ENCODE measurements at places on chromosomes 4 and X.

DNA sequence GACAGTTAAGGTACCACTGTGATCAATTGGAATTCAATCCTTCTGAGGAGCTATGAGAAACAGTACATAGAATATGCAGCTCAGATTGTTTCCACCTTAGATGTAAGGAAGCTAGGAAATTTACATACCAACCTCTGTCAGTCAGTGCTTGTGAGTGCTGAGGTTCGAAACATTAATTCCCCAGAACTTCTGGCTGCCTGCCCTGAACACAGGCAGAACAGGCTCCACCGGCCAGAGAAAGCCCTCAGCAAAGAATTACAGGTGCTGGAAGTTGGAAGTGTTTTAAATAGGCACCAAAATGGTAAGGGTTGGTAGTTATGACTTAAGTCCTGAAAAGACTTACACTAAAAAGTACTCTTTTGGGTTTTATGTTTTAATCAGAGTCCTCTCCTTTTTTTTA is 651.8 kb downstream of the C4orf33 start:
- no peak for DNase-seq

DNA sequence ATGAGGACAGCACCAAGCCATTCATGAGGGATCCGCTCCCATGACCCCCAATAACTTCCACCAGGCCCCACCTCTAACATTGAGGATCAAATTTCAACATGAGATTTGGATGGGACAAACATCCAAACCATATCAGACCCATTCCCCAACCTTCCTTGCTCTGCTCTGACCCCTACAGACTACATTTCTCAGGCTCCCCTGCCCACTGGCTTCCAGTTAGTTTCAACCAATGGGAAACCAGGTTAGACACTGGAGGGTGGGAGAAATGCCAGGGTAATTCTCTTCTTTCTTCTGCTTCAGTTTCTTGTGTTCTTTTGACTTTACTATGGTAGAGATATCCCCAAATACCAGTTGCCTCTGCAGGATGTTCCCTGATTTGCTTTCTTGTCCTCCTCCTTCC is 125.7 kb downstream of the CLCN4 start:
- no peak for DNase-seq

- DNase-seq = no peak
Observed at GRCh38 chr4:148448141-148448540, 5.9 kb upstream of the NR3C2 start.

DNA sequence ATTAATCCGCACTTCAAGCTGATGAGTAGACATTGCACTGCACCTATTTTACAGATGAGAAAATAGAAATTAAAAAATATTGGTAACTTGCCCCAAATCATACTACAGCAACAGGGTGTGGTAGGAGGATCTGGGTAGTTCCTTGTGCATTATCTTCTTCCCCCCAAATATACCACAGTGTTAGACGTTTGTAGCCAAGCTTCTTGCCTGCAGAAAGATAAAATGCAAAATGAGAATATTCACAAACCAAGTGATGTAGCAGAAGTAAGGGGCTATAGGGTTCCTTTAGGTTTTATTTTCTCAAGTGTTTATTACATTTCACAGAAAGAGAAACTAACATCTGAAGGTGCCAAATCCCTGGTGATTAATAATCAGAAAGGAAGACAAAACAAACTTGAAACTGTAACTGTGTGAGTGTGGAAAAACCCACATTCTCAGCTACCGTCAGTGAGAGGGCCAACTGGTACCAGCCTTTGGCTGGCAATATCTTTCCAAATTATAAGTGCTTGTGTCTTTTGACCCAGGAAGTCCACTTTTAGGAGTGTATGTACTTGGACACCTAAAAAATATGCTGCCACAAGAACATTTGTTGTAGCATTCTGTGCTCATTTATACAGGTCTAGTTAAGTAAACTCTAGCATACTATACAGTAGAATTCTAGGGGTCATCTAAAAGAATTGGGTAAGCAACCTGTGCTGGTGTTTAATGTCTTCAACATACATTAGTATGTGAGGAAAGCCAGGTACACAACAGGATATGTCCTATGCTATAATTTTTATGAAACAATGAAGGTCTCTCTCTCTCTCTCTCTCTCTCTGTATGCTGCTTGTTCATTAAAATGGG is 6.7 kb upstream of the CD38 start:
- no peak for DNase-seq

DNA sequence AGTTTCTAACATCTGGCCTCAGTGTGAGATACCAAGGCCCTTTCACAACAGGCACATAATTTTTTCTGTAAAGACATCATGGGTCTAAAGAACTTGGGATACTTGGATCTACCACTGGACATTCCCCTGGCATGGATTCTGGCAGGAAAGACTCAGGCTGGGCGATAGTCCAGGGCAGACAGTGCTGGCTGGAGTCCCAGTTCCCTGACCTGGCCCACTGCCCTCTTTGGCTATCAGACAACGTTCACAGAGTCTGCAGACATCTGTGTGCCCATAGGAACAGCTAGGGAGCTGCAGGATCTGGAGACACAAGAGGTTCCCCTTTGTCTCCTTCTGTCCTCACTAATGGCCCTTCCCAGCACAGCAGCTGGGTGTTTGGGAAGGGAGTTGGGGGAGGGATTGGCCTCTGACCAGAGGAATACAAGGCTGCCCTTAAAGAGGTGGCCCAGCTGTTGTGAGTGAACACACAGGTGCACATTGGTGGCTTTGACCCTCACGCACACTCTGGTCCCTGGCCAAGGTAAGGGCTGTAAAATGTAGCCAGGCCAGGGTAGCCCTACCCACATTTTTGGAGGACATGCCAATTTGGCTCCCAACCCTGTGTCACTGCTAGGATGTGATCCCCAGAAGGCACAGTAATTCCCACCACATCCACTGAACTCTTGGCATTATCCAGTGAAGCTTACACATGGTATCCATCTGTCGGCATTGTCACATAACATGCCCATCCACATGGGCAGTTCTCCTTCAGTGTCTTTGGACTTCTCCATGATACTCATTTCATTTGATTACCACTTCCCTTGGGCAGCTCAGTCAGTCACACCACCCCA is 72.3 kb downstream of the SOX3 start:
- DNase-seq = no peak

- no peak for DNase-seq
Observed at GRCh38 chr4:8674311-8674885, 81.8 kb downstream of the CPZ start.

DNA sequence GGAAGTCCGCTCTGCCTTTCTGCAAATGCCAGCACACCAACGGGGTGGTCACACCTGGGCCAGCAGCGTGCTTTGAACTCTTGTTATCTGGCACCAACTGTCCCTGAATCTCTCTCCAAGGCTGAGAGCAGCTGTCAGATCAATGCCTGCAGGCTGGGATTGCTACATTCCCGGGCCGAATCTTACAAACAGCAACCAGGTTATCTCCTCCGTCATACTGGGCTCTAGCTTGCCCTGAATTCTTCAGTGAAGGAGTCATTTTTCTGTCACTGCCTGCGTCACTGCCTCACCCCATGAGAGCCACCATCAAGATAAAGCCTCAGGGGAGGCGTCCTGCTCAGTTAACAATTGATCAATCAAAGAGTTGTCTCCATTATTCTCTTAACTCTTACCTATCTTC is 329.4 kb upstream of the PPARGC1A start:
- no peak for DNase-seq

DNA sequence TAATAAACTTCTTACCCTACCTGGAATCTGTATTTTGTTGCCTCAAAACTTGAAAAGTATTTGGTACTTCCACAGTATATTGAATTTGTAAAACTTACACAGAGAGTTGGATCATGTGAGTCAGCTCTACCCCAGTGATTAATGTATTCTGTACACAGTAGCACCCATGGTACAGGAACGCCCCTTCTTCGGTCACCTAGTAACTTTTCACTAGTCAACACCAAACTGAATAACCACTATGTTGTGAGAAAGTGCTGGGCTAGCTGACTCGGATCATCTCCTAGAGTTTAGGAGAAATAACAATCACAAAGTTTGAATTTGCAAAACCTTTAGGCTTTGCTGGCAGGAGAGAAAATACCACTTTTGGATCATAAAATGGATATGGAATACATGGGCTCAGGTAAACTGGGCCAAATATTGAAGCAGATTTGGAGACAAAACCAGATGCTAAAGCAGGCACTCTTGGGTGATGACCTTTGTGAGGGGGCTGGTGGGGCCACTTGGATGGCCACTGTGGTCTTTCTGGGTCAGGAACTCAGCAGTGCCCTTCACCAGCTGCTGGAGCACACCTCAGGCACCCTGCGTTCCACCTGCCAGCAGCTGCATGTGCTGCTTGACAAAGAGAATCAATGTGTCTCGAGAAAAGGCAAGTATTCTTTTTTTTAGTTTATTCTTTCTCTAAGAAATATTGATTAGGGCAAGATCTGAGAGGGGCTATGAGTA is at the start of gene DTHD1:
TSS of gene DTHD1 (plus strand) at position 233 of the 723 bp plus-strand sequence. CDS start at position 376, 143 bp downstream.
- DNase-seq = no peak

DNA sequence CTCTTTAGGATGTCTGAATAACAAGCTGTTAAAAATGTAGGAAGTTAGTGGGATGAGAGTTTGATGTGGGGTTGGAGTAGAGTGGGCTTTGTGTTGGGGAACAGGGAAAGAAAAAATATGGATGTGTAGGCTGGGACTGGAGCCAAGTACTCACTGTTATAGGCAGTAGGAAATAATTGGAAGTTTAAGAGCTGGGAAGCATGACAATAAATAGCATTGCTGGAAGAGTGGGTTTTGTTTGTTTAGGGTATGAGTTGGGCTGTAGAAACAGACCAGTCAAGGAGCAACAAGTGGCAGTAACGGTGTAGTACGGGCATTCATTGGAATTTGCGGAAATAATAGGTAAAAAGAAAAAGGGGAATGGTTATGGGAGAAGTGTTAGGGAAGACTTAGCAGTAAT is 81.6 kb downstream of the KDM6A start:
- DNase-seq = no peak

DNA sequence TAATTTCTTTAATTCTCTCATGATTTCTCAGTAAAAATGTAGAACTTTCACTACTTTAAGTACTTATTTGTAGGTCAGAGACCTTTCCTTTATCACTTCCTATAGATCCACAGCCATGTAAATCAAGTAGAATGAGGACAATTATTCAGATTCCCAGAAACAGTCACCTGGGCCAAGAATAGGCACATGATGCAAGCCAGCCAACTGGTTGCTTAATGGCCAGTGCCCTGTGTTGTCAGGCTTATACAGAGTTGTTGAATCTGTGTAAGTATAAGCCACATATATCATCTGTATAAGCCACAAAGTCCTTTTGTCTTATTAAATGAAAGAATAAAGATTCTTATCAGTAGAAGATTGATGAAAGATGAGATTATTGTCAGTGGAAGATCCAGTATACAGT is 5.2 kb downstream of the BANK1 start:
- DNase-seq = no peak

- no peak for DNase-seq
Observed at GRCh38 chr4:77196866-77197265, 39.9 kb downstream of the CCNG2 start.

DNA sequence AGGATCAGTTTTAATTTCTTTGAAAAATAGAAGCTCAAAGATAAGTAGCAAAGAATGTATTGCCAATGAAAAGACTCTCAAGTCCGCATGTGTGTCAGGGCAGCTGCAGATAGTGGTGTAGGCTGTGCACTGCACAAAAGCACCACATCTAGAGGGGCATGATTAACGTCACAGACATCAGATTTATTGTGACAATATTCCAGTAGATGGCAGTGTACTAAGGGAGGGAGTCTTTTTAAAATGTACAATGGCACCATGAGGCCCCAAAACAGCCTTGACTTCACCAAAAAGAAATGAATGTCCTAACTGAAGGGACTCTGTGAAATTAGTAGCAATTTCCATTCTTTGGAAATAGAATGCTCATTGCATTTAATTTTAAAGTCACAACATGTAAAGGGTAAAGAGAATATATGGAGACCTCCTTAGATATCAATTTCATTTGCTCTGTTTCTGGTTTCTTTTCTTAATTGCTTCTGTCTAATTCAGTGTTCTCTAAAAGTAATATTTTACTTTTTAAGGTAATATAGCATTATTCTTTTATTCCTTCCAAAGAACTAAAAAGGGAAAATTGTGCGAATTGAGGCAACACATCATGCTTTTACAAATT is 98.4 kb downstream of the ZNF827 start:
- DNase-seq = no peak

- DNase-seq = no peak
Observed at GRCh38 chr4:139987502-139987850, 166.5 kb downstream of the MAML3 start.

GRCh38 chr4:6322761-6323566 is 53.3 kb downstream of the WFS1 start:
- no peak for DNase-seq

DNA sequence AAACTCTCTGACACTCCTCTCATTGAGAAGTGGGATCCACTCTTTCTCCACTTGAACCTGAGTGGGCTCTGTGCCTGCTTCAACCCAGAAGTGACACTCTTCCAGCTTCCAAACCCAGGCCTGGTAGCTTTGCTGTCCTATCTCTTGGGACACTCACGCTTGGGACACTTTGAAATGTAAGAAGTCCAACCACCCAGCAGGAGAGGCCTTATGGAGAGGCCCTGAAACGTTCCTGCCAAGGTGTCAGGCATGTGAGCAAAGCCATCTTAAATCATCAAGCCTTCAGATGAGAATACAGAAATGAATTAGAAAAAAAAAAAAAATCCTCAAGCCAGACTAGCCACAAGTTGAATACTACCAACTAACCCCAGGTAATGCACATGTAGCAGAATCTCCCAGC is 30.2 kb downstream of the RBM47 start:
- DNase-seq = no peak

- no peak for DNase-seq
Observed at GRCh38 chrX:105765691-105766090, 56.6 kb upstream of the NRK start.

DNA sequence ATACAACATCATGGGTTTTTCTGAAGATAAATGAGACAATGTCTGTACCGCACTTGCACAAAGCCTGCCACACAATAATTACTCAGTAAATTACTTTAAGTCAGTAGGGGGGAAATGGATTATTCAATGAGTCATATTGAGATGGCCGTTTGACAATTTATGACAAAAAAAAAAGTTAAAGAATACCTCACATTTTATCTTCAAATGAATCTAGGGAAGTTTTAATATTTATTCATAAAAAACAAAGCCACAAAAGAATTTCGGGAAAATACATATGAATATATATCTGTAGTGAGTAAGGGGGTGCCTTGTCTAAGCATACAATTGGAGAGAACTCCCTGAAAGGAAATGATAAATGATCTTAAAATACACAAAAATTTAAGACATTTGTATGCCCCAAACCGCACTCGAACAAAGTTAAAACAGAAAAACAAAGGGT is 197.0 kb upstream of the SLC7A11 start:
- DNase-seq = no peak

Data from stimulated activated CD4-positive, alpha-beta T cell treated with anti-CD3 and anti-CD28 coated beads, Interleukin-4, amount 100 ng/mL, for 1 hour (primary cell).